ENCODE measurements at places on chromosomes 11 and 22. TPM values are rescaled to one million over a fixed set of nuclear protein-coding genes. Genes with fewer than 3 reads are reported as not detected.
A peak's percentile ranks its signal among the peaks of the same experiment; 100 is the strongest.

SAA4 gene
- total RNA-seq, result not detected

- ATAC-seq, result no peak
These were observed 24.8 kb downstream of the RIBC2 start for GRCh38 chr22:45438336-45438735.

DNA sequence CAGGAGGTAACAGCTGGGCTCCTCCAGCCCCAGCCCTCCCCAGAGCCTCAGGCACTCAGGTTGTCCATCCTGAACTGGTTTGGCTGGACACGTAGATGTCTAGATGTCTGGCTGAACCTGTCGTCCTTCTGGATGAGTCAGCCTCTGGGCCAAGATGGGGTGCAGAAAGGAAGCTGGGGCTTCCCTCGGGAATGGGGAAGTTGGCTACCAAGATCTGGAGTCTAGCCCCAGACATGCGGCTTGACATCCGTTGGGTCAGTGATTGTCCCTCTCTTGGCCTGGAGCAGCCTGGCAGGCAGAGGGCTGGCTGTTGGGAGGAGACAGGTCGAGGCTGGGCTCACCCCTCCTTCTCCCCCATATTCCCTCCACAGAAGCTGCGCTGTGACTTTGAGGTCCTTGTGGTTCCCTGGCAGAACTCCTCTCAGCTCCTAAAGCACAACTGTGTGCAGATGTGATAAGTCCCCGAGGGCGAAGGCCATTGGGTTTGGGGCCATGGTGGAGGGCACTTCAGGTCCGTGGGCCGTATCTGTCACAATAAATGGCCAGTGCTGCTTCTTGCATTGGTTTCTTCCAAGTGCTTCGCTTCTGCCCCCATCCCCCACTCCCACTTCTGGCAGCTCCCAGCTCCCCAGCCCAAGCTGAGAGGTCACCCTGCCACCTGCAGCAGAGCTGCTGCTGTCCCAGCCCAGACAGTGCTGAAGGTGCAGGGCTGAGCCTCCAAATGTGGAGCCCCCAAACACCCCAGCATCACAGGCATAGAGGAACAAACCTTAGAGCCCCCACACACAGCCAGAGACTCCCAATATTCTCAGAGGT lies 1.3 kb downstream of the CST6 start:
- ATAC-seq, result no peak

DNA sequence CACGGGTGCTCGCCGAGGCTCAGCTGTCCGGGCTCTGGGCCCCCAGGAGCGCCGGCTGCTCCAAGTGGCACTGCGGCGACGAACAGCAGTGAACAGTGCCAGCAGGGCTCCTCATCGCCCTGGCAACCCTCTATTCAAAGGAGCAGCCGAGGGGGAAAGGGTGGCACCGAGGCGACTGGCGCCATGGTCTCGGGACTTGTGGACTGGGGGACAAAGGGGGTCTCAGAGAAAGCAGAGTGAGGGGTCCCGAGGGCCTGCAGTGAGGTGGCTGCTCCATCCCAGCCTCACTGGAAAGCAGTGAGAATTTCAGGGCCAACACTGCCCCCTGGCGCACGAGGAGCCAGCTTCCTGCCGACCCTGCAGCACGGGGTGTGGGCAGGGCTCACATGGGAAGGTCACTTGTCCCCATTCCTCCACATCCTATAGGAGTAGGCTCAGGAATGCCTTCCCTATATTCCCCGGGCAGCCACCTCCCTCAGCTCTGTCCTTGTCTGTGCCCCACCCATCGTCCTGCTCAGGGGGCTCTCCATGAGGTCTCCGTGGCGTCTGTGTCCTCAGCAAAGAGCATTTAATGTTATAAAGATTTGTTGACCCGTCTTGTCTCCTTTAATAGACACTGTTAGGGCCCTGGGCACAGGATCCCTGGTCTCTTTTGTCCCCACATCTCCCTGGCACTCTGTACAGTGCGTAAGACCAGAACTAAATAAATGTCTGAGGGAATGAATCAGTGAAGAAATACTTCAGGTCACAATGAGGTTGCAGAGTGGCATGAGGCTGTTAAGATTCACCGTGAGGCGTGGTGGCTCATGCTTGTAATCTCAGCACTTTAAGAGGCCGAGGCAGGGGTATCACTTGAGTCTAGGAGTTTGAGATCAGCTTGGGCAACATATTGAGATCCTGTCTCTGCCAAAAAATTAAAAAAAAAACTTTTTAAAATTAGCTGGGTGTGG lies 26.4 kb downstream of the LRFN4 start:
- peak; percentile 77 for ATAC-seq

All from activated T-helper 17 cell treated with anti-CD3 and anti-CD28 coated beads, Interleukin-2, amount 50 U/mL, for 72 hours (primary cell).